ENCODE measurements at places on chromosomes 16 and 17.

- DNase-seq, result peak; percentile 25
Measured at GRCh38 chr17:62706598-62707424, 79.3 kb downstream of the MRC2 start.

GRCh38 chr17:76191896-76192295 lies 48.4 kb downstream of the RNF157 start:
- no peak for DNase-seq

GRCh38 chr16:70349783-70350182 lies 3.1 kb downstream of the DDX19A start:
- no peak for DNase-seq

GRCh38 chr17:67566656-67567055 lies 151.1 kb upstream of the NOL11 start:
- DNase-seq, result no peak

GRCh38 chr17:33494151-33494550 lies 201.1 kb upstream of the ASIC2 start:
- DNase-seq, result no peak

DNA sequence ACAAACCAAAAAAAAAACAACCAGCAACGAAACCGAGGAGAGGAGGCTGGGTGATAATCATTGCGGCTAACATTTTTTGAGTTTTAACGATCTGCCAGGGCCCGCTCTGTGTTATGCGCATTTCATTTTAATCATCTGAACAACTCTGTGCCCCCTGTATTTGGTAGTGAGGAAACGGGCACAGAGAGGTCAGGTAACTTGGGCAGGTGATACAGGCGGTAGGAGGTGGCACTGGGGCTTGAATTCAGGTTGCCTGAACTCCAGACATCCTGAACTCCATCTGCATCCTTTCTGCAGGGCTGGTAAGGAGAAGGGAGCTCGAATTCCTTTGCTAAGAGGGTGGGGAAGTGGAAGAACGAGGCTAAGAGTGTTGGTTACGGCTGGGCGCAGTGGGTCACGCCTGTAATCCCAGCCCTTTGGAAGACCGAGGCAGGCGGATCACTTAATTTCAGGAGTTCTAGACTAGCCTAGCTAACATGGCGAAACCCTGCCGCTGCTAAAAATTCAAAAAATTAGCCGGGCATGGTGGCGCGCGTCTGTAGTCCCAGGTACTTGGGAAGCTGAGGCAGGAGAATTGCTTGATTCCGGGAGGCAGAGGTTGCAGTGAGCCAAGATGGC lies 1.1 kb downstream of the CLUAP1 start:
- DNase-seq, result no peak

- no peak for DNase-seq
Measured at GRCh38 chr17:59600169-59600568, 19.5 kb upstream of the CLTC start.

DNA sequence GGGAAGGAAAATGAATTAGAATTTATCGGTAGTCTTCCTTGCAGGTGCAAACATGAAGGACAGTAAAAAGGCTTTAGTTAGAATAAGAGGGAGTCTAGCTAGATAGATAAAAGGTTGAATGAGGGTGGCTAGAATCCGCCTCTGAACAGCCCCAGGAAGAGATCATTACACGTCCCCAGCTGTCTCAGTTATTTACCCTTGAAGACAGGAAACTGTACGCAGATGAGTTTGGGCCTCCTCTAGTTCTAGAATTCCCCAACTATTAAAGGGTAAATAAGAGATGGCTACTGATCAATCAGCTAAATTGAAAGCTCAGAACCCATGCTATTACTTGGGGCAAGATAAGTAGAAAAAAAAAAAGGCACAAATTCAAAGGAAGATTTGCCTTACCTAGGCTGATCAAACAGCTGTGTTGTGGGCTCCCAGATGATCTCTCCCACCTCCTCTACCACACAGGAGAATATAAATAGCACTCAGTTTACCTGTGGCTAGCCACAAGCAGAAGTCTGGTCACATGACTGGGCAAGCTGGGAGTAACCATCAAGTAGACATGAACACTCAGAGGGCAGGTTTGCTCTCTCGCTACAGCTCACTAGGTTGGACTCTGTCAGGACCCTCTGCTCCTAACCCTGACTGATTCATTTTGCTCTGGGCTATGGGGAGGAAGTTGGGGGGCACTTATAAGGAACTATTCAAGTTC lies 17.0 kb downstream of the FAM117A start:
- no peak for DNase-seq

GRCh38 chr17:8359769-8360168 lies 16.7 kb downstream of the KRABD2 start:
- DNase-seq, result no peak

DNA sequence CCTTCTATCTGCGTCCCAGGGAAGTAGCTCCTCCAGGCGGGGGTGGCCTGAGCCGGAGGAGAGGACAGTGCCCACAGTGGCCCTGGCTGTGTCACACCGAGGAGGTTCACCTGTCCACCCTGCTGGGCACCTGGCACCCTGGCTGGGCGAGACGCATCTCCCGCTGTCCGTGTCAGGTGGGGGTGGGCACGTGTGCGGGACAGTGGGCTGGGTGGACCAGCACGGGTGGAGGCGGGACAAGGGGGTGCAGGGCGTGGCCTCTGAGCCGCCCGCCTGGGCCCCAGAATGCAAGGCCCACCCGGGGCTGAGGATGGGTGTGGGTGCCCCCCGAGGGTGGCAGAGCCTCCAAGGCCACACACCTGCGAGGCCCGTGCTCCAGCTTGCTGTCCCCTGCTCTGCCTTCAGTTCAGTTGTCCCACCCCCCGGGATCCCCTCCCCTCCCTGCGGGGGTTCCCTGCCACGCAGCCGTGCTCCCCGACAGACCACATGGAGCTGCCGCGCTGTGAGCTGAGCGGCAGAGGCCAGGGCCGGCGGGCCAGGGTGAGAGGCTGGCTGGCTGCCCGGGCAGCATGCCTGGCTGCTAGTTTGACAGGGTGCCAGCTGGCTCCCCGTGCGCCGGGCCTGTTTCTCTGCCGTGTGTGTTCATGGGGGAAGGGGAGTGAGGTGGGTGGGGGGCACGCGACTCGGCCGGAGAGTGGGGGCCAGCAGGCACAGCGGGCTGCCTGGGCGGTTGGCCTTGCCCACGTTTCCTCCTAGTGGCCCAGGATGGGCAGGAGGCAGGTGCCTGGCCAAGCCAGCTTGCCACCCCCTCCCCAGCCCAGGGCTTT lies 33.9 kb downstream of the BAHCC1 start:
- DNase-seq, result peak; percentile 95

DNA sequence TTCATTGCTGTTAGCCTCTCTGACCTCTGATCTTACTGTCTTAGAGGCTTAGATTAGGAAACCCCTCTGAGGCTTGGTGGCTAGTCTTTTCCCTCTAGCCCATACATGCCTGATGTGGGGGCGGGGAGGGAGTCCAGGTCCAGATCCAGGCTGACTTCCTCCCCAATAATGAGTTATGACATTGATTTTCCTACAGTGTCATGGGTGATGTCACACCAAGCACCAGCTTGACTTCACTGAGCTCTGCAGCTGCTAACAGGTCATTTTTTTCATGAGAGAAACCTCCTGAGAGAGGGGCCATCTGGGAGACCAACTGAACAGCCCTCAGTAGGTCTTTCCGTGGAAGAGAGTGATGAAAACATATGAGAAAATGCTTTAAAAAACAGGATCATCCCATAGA lies 180.2 kb upstream of the N4BP1 start:
- no peak for DNase-seq

DNA sequence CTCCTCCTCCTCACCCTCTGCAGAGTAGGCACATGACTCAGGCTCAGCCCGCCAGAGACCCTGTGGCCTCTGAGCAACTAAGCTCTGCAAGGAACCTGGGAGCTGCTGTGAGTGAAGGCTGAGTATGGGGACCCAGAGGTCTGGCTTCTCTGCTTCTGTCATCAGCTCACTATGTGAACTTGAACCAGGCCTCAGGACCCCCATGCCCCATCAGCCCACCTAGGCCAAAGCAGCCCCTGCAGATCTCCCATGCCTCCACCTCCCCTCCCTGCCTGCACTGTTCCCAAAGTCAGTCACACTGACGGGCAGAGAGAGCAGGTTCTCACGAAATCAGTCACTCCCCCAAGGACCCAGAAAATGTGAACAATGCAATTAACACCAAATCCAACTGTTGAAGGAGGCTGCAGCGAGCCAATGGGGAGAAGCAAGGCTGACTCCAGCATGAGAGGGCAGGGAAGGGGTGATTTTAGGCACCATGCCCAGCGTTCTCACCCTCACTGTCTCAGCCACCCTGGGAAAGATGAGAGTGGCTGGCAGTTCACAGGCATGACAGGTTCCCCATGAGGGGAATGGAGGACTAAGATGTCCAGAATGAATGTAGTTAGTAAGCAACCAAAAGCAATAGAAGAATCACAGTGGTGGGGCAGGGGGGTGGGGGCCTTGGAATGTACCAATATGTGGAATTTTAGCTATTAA lies 60.6 kb downstream of the BEAN1 start:
- no peak for DNase-seq

DNA sequence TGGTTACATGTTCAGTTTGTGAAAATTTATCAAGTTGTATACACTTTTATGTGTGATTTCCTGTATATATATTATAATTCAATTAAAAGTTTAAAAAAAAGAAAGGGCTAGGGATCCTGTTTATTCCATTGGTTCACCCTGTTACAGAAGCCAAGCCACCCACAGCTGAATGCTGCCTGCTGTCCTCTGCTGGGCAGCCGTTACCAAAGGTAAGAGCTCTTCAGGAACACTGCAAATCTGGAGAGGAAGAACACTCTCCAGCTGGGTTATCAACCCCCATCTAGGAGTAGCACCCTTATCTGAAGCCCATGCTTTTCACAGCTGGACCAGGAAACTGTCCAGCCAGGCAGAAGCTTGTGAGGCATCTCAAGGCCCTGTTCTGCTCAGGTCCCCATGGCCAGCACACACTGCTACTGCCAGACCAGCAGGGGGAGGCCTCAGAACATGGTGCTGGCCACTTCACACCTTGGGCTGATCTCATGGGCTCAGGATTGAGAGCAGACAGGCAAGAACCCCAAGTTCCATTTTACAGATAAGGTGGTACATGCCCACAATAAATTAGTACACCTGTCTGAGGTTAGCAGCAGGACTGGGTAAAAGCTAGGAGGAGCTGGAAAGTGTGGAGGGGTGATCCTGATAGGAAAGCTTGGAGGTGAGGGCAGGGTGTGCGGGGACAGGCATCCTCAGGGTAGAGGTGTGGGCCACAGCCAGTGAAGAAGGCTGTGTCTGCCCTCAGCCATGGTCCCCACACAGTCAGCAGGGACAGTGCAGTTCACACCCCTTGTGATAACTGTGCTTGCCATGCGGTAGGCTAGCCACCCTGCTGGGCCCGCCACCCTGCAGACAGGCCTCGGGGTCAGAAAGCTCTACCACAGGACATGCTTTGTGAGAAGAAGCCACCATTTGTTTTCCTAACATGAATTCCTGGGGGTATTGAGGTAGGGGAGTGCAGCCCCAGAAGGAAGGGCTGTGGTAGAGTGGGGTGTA lies 54.3 kb upstream of the SREBF1 start:
- peak; percentile 61 for DNase-seq

DNA sequence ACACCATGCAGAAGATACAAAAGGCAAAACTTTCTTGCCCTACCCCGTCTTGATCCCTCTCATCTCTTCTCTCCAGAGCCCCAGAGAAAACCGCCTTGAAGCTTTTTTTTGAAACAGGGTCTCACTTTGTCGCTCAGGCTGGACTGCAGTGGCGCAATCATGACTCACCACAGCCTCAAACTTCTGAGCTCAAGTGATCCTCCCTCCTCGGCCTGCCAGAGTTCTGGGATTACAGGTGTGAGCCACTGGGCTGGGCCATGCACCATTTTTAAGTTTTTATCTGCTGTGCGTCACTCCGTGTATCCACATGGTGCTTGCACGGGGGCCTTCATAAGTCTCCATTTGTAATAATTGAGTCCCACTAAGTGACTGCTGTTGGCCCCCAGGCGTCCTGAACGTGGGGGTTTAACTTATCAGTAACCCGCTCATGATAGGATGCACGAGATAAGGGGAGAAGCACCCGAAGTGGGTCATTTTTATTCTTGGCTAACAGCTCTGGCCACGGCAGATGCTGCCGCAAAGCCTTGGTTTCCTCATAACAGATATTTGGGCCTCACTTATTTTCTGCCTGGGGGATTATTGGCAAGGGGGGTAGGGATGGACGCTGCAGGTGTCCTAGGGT lies 8.6 kb downstream of the DNAH17 start:
- no peak for DNase-seq

GRCh38 chr17:77182205-77183172 lies 41.7 kb downstream of the SEC14L1 start:
- no peak for DNase-seq

DNA sequence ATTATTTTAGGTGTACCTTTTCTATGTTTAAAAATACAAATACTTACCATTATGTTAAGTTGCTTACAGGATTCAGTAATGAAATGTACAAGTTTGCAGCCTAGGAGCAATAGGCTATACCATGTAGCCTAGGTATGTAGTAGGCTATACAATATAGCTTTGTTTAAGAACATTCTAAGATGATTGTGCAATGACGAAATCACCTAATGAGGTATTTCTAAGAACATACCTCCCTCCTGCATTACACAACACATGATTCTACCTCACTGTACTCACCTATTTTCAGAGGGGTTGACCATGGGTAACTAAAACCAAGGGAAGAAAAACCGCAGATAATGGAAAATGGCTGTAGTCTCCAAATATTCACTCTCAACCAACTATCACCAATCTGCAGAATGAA lies 35.3 kb upstream of the TBC1D3K start:
- no peak for DNase-seq

- DNase-seq, result no peak
Measured at GRCh38 chr16:31475946-31476302, 4.0 kb downstream of the TGFB1I1 start.

DNA sequence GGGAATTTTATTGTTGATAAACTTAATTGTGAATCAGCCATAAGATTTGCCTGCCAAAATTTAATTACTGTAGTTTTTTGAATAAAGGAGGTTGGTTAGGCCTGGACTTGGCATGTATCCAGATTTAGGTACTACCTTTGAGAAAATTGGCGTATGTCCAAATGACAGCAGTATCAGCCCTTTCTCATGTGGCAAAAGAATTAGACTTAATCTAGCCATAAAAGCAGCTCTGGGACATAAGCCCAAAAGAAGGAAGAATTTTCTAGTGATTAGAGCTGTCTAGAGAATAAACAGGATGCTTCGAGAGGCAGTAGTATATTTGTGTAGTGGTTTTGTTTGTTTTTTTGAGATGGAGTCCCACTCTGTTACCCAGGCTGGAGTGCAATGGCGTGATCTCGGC lies 27.7 kb downstream of the PPM1E start:
- peak; percentile 63 for DNase-seq

- DNase-seq, result no peak
Measured at GRCh38 chr16:78256686-78257375, 157.4 kb downstream of the WWOX start.

DNA sequence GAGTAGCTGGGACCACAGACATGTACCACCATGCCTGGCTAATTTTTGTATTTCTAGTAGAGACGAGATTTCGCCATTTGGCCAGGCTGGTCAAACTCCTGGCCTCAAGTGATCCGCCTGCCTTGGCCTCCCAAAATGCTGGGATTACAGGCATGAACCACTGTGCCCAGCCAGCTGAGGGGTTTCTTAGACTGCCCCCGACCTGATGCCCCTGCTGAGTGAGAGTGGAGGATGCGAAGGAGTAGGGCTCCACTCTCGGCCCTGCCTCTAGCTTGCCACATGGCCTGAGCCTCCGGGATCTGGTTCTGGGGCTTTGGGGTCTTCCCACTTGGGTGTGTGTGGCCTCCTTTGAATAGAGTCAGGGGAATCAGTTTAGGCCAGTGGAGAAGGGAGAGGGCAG lies 11.0 kb downstream of the GPR179 start:
- no peak for DNase-seq

Data from D341Med (cell line).